Stomach (tissue), 19 donors: ENCODE measurements at places on chromosomes 11 and 22. TPM values are rescaled to one million over a fixed set of nuclear protein-coding genes. Genes with fewer than 3 reads are reported as not detected.
A peak's percentile ranks its signal among the peaks of the same experiment; 100 is the strongest.

DNA sequence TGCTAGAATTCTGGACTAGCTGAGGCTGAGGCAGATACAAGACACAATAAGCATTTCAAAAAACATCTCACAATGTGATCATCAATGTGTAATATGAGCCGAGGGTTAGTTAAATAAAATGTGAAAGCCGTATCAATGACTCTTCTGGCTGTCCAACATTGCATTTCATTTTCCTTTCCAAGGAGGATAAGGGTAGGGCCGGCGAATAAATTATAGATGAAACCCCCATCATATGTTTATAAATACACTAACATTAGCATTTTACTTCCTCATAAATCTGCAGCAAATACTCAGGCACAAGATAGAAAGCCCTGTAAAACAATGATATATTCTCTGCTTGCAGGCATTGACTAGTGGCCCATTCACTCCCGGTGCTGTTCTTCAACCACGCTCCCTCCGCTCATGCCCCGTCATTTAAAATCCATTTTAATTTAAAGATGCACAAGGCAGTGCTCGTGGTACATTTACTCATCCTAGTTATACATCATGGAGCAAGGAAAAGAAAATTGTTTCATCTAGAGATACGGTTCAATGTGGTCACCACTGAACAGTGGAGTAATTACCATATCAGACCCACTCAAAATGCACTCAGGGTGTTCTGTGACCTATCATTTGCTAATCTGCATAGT is 59.9 kb upstream of the RCN1 start:
- DNase-seq = no peak

The CYB5R2 gene
- total RNA-seq = 18.3 TPM

- no peak for DNase-seq
Measured at GRCh38 chr22:25701056-25701780, 40.8 kb upstream of the MYO18B start.

- DNase-seq = no peak
Measured at GRCh38 chr11:79244241-79244772, 196.5 kb downstream of the TENM4 start.

GRCh38 chr22:38353142-38353629 is 36.0 kb upstream of the CSNK1E start:
- peak; percentile 86 for DNase-seq
